ENCODE measurements at places on chromosomes 1 and 21.

DNA sequence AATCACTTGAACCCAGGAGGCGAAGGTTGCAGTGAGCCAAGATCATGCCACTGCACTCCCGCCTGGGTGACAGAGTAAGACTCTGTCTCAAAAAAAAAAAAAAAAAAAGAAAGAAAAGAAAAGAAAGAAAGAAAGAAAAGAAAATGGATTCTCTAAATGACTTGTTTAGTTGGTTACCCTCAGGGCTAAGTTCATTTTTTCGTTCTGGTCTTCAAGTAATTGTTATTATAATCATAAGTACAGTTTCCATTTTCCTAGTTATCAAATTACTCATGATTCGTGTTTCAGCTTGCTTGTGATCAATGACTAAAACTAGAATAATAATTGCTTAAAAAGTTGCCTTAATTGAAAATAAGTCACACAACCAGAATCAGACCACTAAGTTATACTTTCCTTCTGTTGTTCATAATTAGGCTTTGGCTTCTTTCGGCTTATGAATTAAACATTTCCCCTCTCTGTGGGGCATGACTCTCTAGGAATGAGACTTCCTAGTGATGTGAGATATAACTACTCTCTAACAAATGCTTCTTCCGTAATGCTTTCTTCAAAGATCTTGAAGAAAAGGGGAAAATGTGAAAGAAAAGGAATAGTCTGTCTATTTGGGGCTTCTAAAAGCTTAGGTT, 9.6 kb upstream of the RLF start:
- DNase-seq, result no peak

GRCh38 chr1:46528297-46528955, 23.0 kb downstream of the KNCN start:
- no peak for DNase-seq

GRCh38 chr1:118992868-118993699, 4.9 kb upstream of the TBX15 start:
- no peak for DNase-seq

DNA sequence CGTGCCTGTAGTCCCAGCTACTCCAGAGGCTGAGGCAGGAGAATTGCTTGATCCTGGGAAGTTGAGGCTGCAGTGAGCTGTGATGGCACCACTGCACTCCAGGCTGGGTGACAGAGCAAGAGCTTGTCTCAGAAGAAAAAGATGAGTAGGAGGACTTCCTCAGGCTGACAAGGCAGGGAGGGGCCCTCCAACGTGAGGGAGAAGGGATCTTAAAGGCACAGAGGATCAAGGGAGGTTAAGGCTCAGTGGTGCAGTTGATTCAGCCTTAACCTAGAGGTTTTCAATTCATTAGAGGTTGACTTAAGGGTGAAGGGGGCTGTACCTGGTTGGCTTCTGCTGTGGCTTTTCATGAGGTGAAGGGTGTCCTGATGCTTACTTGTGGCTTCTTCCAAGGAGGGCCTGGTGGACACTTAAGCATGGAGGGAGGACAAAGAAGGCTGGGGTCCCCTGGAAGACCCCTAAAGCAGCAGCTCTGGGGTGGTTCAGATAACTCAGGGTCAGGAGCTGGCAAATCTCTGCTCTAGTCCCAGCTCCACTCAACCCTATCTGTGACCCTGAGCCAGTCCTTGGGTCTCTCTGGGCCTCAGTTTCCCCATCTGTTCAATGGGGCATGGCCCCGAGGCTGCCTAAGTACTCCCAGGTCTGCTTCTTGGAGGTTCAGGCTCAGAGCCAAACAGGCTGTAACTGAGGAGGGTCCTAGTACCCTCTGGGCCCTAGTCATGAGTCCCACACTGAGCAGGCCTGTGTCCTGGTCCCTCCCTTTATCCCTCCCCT, 6.3 kb downstream of the EXTL1 start:
- DNase-seq, result no peak

Data from left kidney (tissue), 8 donors.